ENCODE measurements at places on chromosomes 3 and 15. TPM values are rescaled to one million over a fixed set of nuclear protein-coding genes. Genes with fewer than 3 reads are reported as not detected.
A peak's percentile ranks its signal among the peaks of the same experiment; 100 is the strongest.

- no peak overlapping the region for H3K27ac ChIP-seq
- no peaks in the 10 kb centered on the region for H3K36me3 ChIP-seq
- no peak overlapping the region for H3K4me3 ChIP-seq
- no peaks in the 10 kb centered on the region for H3K4me1 ChIP-seq
- no peaks in the 10 kb centered on the region for H3K27me3 ChIP-seq
Measured at GRCh38 chr3:20773320-20773984, 587.4 kb upstream of the SGO1 start.

Gene RNF111
- total RNA-seq = 29.5 TPM

Gene DPP8
- total RNA-seq = 27.4 TPM

Gene NECTIN3
- 55.3 TPM for total RNA-seq

DNA sequence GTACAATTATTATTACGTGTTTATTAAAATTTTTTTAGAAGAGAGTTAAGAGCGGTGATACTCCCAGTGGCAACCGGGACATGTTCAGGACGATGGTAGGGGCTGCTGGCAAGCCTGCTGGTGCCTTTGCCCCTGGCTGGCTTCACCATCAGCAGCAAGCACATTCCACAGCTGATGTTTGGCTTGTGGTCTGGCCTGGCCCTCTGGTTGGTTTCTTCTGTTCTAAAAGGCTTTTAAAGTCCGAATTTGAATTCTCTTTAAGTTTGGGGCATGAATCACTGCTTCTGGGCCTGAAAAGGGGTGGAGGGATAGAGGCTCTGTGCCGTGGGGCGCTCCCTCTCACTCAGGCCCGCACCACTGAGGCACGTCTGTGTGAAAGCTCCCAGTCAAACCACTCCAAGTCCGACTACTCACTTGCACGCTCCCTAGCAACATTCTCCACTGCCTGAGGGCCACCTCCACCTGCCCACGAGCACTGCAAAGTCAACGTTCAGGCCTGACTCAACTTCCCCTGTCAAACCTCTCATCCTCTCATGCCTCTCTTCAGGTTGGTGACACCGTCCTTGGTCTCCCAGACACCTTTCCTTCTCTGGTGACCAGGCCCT is 10.1 kb downstream of the ITGA11 start:
- H3K4me1 ChIP-seq = peaks cover 40% of the 10 kb centered on the region
- no peak overlapping the region for H3K4me3 ChIP-seq
- peak; percentile 27 for DNase-seq

Gene WDR72
- total RNA-seq = 0.59 TPM

Gene CASR
- total RNA-seq = not detected

Gene DNAJA4
- total RNA-seq = 2.6 TPM

DNA sequence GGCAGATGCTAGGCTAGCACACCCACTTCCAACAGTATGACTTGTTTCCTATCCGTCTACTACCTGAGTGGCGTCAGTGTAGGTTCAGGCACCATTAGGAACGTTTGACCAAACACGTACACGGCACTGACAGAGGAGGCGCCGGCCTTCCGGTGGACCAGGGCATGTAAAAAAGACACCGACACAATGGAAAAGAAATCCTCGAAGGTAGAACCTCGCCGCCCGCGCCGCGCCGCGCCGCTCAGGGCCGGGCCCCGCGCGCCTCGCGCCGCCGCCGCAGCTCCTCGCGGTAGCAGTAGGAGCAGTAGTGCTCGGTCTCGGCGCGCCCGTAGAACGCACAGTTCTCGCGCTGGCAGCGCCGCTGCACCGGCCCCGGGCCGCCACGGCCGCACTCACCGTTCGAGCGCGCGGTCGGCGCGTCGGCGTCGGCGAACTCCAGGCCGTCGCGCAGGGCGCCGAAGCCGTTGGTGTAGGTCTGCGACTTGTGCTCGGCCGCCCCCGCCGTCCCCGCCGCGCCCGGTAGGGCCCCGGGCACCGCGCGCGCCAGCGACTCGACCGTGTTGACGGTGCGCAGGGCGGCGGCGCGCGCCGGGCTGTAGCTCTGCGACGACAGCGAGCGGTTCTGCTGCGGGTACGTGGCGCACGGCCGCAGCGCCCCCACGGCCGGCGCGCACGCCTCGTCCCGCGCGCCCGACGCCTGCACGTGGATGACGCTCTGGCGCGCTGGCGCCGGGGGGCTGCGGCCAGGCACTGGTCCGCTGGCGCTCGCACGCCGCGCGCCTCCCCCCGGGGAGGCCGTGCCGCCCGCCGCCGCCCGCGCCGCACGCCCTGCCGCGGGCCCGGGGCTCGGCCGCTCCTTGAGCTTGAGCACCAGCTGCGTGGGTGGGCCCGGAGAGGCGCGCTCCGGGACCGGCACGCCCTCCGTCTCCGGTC is 156.7 kb downstream of the KLF13 start:
- no peaks in the 10 kb centered on the region for H3K27me3 ChIP-seq
- H3K4me3 ChIP-seq = no peak overlapping the region
- no peak overlapping the region for H3K27ac ChIP-seq
- H3K4me1 ChIP-seq = no peaks in the 10 kb centered on the region
- H3K36me3 ChIP-seq = no peaks in the 10 kb centered on the region

DNA sequence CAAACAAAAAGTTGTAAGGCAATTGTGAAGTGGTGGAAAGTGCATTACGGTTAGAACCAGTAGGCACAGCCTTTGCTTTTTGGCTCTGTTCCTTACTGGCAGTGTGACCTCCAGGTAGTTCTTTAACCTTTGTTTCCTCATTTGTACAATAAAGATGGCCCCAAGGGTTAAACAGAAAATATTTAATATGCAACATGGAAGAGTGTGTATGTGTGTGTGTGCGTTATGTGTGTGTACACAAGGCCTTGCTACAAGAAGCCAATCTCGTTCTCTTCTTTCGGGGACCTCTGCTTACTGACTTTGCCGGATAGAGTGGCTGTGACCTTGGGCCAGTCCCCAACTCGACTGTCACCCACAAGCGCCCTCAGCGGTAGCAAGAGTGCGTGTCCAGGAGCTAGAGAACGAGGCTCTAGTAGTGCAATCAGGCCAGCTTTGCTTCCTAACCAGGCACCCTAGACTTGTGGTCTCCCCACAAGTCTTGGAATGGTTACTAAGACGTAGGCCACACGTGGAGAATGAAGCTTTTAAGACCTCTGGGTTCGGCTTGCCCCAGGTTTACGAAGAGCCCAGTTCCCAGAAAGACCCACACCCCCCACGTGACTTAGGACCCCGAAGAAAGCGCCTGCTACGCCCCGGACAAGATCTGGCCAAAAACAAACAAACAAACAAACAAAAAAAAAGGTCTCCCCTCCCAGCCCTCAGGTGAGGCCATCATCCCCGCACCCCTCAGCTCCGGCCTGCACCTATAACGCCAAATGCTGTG is 593 bp downstream of the CIAO2A start:
- no peaks in the 10 kb centered on the region for H3K27me3 ChIP-seq
- peak; percentile 32 for DNase-seq
- peaks cover 7% of the 10 kb centered on the region for H3K4me1 ChIP-seq
- H3K27ac ChIP-seq = peak overlapping the region; percentile 90

Gene ADPRH
- total RNA-seq = 2.6 TPM

DNA sequence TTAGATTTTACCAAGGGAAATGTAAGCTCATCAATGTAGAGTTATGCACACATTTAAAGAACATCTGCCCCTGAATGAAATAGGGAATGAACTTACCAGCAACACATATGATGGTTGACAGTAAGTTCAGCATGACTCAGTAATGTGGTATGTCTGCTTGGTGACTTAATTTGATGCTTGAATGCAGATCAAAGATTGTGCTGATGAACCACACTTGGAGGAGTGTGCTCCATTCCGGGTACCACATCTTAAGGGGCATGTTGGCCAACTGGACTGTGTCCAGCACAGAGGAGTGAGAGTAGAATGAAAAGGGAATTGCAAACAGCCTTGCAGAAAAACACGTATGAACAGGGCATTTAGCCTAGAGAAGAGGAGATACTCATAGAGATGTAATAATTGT is 171.0 kb upstream of the RARB start:
- no peak overlapping the region for H3K4me3 ChIP-seq
- DNase-seq = no peak
- H3K27ac ChIP-seq = no peak overlapping the region

Data from uterus (tissue), 4 donors.